Stimulated activated CD4-positive, alpha-beta T cell treated with anti-CD3 and anti-CD28 coated beads, Interleukin-12 subunit alpha, Interleukin-12 subunit beta, amount 100 ng/mL, for 48 hours (primary cell): ENCODE measurements at places on chromosomes 3 and 15.

GRCh38 chr3:77320514-77320913 is 280.6 kb downstream of the ROBO2 start:
- no peak for DNase-seq

DNA sequence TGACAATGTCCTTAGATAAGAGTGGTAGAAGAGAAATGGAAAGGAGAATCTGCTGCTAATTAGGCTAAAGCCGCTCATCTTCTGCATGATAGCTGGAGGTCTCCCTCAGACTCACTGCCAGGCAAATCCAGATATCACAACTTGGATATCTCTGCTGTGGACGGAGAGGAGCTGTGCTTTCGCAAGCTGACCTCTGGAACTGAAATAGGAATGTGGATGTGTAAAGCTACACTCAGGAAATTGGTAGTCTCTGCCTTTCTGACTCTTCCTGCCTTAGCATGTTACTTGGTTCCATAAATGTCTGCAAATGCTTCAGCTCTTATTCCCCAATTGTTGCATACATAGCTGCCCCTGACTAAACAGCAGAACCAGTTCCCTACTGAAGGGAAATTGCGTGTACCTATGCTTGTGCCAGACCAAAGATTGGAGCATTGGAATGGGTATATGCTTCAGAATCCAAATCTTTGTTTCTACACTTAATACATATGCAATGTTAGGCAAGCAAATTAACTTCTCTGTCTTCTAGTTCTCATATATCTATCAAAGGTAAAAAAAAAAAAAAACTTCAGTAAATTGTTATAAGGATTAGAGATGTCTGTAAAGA is 74.7 kb upstream of the ROBO2 start:
- no peak for DNase-seq

- DNase-seq = no peak
These were observed 215.1 kb downstream of the SHQ1 start for GRCh38 chr3:72633121-72633520.

GRCh38 chr3:62246094-62246493 is 127.3 kb downstream of the FEZF2 start:
- no peak for DNase-seq

DNA sequence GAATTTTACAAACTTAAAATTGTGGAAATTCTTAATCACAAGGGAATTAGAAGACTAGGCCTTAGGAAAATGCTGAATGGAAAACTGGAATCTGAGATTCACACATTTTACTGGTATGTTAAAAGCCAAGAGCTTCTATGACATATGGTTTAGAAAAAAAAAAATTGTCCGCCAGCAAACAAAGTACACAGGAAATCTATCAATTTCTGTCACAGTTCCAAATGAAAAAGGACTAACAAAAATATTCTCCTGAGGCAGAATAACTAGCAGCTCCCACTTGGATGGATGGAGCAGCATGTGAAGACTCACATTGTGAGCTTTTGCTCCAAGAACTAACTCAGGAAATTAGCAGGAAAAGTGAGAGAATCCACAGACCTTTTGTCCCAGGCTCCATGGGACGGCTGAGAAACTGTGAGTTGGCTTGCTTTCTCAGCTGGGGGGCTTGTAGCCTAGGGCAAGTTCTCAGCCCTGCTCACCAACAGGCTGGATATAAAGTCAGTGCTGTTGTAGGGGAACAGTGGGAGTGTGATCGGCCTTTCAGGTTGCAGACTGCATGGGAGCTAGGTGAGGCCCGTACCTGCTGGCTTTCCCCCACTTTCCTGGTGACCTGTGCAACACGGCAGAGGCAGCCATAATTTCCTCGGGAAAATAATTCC is 731.1 kb upstream of the SGO1 start:
- no peak for DNase-seq

GRCh38 chr15:70632491-70633102 is 130.8 kb downstream of the UACA start:
- no peak for DNase-seq

- DNase-seq = no peak
These were observed 54.0 kb downstream of the TCF12 start for GRCh38 chr15:56972426-56972825.

DNA sequence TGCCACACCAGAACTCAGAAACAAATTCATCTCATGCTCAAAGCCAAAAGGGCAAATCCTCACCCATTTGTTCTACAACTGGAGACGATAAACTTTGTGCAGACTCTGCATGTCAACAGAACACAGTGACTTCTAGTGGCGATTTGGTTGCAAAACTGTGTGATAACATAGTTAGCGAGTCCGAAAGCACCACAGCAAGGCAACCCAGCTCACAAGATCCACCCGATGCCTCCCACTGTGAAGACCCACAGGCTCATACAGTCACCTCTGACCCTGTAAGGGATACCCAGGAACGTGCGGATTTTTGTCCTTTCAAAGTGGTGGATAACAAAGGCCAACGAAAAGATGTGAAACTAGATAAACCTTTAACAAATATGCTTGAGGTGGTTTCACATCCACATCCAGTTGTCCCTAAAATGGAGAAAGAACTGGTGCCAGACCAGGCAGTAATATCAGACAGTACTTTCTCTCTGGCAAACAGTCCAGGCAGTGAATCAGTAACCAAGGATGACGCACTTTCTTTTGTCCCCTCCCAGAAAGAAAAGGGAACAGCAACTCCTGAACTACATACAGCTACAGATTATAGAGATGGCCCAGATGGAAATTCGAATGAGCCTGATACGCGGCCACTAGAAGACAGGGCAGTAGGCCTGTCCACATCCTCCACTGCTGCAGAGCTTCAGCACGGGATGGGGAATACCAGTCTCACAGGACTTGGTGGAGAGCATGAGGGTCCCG is 199.7 kb downstream of the AKAP13 start:
- no peak for DNase-seq

DNA sequence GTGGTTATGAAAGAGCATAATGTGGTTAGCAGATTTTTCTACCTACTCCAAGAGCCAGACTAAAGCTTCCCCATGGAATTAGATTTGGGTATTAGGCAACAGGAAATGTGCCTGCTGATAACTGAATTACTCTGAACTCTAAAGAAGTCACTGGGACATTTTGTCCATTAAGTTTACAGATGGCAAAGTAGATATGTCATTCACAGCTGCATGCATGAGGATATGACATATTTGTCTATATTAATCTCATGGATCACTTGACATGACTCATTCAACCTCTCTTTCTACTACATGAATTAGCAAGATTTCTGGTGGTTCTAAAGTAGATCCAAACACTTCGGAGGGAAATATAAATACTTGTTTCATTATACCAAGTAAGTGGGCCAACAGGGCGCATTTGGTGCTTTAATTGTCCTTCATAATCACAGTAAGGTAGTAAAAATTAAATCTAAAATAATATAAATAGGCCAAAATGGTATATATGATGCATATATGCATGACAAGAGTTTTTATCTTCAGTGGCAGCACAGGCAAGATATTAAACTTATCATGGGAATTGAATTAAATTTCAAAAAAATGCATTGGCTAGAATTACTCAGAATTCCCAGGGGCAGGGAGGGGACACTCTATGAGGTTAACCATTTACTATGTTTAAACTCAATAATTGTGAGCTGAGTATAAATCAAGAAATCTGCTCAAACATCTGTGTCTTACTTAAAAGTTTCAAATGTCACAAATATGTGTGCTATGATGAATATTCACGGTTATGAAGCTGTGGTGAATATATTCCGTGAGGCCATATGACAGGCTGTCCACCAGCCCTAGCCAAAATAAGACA is 365.3 kb upstream of the KCNMB2 start:
- DNase-seq = no peak

DNA sequence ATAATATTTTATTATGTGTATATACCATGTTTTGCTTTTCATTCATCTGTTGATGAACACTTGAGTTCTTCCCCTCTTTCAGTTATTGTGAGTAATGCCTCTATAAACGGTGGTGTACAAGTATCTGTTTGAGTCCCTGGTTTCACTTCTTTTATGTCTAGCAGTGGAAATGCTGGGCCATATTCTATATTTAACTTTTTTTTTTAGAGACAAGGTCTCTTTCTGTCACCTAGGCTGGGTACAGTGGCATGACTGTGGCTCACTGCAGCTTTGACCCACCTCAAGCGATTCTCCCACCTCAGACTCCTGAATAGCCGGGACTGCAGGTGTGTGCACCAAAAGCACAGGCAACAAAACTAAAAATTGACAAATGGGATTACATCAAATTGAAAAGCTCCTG is 19.9 kb downstream of the GOLM2 start:
- DNase-seq = no peak

GRCh38 chr3:25043177-25043576 is 384.9 kb upstream of the RARB start:
- DNase-seq = no peak

DNA sequence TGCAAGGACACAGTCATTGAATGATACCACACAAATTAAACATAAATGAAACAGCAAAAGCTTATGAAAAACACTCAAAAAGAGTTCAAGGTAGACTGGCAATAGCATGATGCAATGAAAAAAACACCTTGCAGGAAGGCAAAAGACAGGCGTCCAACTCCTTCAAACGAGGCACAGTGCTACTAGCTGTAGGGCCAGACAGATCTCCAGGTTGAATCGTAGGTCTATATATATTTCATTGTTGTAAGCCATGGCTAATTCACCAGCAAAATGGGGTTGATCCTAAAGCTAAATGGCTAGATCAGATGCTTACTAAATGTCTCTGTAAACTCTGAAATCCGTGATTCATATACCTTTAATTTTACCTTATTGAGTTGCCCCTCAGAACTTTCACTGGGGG is 94.2 kb downstream of the THRB start:
- no peak for DNase-seq

DNA sequence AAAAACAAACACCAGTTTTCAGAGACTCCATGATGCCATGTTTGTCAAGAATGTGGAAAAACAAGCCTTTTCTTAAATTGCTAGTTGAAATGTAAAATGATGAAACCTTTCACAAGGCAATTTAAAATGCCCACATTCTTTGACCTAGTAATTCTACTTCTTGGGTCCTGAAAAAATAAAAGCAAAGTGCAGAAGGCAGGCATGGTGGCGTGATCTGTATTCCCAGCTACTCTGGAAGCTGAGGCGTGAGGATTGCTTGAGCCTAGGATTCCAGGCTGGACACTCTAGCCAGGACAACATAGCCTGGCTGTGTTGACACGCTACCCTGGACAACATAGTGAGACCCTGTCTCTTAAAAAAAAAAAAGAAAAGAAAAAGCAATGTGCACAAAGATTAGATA is 4.3 kb upstream of the MORF4L1 start:
- no peak for DNase-seq

- DNase-seq = no peak
These were observed 195.8 kb upstream of the GPR149 start for GRCh38 chr3:154625756-154626155.

DNA sequence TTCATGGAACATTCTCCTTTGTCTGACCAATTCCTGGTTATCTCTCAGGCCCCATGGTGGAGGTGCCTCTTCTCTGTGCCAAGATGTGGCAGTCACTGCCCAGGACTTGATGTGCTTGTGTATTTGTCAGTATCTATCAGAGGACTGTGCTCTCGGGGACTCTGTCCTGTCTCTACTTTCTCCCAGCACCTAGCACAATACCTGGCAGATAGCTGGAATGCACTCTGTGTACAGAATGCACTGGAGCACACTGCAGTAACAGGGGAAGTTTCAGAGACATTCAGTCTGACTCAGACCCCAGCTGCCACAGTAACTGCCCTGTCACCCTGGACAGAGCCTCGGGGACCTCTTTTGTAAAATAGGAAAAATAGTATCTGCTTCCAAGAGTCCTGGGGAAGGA is 34.6 kb upstream of the SV2B start:
- no peak for DNase-seq

DNA sequence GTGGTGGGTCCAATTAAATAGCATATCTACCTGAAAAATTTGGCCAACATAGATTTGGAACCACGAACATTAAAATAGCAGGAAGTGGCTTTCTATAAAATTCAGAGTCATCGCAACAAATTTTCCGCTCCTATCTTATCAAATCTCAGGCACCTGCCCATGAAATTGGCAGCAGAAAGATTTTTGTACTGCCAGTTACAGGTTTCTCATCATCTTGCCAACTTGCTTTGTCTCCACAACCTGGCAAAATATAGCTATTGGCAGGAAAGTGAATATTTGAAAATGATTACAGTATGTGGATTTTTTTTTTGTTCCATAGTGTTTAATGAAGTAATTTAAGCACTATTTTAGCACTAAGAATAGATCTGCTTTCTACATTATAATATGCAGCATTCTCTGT is 161.6 kb upstream of the LRRC3B start:
- no peak for DNase-seq

DNA sequence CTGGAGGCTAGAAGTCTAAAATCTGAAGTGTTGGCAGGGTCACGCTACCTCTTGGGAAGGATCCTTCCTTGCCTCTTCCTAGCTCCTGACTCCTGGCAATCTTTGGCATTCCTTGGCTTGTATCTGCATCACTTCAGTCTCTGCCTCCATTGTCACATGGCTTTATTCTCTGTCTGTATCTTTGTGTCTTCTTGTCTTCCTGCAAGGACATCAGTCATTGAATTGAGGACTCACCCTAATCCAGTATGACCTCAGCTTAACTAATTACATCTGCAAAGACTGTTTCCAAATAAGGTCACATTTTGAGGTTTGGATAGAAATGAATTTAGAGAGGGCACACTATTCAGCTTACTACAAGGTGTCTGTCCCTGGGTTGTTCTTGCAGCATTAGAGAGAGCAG is 31.1 kb upstream of the UTS2B start:
- no peak for DNase-seq

DNA sequence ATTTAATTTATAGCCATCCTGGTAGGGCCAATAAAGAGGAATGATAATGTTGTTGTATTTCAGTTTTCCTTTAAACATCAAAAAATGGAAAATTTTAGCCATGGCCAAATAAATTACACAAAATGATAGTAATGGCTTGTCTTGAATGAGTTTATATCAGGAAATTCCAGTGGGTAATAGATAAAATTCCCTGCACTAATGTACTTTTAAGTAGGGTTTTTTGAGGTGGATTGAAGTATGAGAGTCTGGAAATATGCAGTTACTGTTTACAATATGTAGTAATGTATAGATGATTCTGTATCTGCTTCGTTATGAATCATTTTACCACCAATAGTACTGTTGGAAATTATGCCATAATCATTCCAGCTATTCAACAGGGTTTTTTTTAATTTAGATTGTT is 219.4 kb upstream of the ROBO2 start:
- no peak for DNase-seq

GRCh38 chr3:38457111-38458003 is 3.7 kb downstream of the ACVR2B start:
- DNase-seq = no peak

DNA sequence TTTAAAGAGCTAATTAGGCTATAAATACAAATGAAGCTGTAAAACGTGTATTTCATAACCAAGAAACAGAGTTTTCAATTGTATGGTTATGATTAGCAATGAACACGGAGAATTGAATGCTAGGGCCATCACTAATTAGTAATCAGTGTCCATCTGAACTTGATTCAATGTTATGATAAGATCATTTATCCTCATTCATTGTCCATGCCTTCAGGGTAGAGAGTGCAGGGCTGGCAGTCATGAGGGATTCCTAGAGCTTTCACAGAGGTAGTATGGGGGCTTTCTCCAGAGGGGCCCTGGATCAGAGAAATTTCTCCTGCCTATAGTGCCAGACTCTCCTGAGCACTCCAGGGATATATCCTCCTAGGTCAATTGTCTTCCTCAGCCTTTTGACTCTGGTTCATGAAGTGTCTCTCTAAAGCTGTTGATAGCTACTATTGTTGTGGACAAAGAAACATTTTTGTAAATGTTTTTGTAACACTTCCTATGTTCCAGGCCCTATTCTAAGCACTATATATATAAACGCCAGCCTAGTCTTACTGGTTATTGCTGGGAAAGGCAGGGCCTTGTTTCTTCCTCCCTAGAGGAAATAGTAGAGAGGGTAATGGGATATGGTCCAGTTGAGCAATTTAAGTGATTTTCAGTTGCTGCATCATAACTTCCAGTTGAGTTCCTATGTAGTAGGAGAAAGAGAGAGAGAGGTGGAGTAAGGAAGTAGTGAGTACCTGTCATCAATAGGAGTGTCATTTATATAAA is 249.0 kb downstream of the NFKBIZ start:
- DNase-seq = no peak
